ENCODE measurements at places on chromosomes 4 and X. TPM values are rescaled to one million over a fixed set of nuclear protein-coding genes. Genes with fewer than 3 reads are reported as not detected.

Gene CLIC2
- 7.6 TPM for total RNA-seq

Gene REELD1
- total RNA-seq = not detected

Gene CT45A5
- not detected for total RNA-seq

Gene SRD5A3
- 5.0 TPM for total RNA-seq
